ENCODE measurements at places on chromosomes 7 and 10. TPM values are rescaled to one million over a fixed set of nuclear protein-coding genes. Genes with fewer than 3 reads are reported as not detected.

DNA sequence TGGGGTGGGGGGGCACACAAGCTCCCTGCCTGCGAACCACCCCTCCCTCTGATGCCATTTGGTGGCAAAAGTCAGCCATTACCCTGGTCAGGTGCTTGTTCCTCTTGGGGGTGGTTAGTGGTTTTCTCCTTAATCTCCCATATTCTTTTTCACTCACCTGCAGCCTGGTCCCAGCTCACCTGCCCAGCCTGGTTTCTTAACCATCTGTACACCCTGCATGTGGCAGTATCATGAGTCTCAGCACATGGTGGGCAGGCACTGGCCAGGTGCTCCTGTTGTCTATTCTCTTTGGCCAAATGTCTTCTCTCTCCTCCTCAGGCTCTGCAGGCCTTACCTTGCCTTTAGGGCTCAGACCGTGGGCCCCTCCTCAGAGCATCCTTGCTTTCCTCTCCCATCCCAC lies 30.5 kb downstream of the OGDH start:
- DNase-seq: no peak

The GLCCI1 gene
- 4.1 TPM for total RNA-seq

DNA sequence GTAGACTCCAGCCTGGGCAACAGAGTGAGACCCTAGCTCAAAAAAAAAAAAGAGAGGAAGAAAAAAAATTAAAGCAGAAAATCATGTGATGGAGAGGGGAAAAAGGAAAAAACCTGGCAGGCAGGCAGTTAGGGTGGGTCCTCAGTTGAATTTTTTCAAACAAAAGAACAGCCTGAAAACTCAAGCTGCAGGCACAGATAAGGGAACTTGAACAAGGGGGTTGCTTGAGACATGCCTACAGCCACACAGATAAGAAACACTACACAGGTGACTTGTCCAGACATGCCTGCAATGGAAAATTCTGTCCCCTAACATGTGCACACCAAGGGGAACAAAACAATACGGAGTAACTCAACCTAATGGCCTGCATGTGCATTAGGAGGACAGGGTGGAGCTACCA lies 19.2 kb downstream of the VIM start:
- no peak for DNase-seq

The NPC1L1 gene
- total RNA-seq: 0.21 TPM

DNA sequence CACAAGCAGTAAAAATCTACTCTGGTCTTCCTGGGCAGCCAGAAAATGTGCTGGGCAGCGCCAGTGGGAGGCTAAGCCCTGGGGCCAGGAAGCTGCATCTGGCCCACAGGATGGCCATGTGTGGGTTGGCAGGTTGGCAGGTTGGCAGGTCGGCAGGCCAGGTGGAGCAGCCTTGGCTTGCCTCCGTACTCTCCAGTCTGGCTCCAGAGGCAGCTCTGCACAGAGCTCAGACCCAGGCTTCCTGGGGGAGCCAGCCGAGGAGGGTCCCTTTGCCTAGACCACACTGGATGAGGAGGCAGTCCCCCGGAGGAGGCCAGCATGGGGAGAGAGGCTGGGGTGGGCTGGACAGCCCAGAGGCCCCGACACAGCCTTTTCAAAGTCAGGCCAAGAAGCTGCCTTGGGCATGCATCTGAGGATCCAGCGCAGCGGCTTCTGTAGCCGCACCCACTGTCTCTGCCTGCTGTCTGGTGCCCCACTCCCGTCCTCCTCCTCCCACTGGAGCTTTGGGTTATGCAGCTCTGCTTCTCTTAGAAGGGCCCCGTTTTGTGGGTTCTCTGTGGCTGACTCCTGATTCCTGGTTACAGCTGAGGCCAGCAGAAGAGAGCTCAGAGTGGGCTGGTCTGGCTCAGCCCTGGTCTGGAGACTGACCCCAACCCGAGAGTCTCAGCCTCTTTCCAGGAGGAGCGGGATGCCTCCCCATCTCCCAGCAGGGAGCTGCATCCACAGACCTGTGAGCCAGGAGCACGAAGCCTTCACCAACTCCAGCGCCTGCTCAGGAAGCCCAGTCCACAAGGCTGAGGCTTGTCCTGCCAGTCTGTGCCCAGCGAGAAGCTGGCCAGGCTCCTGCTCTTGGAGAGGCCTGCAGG lies 44.6 kb downstream of the CFAP46 start:
- DNase-seq: no peak

The TBL2 gene
- 79.0 TPM for total RNA-seq

The CPA2 gene
- 1.9 TPM for total RNA-seq

DNA sequence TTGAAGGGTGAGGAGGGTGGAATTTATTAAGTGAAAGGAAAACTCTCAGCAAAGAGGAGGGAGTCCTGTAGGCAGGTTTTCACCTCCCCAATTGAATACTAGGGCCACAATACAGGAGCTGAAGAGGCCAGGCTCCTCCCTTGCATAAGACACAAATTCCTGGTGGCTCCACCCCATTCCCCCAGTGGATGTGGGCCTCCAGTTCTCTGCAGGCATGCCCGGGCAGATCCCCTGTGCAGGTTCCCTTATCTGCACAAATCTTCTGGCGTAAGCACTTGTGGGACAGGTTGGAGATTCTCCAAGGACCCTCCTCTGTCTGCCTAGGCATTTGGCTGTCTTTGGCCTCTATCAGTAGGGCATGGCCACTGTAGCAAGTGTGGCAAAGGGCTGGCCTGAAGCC lies 847.1 kb upstream of the MBL2 start:
- no peak for DNase-seq
